ENCODE measurements at places on chromosomes 5 and 9.

DNA sequence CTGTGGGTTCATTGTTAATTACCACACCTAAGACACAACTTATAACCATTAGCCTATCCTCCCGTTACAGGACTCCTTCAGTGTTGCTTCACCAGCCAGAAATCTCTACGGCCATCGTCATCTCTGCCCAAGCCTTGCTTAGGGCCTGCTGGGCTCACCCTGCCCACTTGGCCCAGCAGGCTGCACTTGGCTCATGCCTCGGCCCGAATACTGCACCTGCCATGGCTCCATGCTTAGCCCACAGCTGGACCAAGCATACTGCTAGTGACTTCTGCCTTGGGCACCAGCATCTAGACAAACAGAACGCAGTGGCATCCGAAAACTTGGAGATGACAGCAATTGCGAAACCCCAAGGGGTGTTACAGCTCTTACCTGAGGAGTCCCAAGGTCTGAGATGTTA lies 2336.0 kb upstream of the ACO1 start:
- DNase-seq = no peak

DNA sequence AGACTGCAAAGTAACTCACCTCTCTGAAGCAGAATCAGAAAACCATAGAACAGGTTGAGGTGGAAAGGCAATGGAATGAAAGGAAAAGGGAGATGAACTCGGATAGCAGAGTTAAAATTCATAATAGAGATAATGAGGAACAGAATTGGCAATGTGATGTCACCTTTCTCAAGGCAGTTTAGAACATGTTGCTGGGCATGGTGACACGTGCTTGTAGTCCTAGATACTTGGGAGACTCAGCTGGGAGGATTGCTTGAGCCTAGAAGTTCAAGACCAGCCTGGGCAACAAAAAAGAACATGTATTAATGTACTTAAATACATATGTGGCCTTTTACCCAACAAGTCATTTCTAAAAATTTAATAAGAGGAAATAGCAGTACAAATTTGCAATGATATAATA lies 81.6 kb upstream of the MIER3 start:
- DNase-seq = no peak

DNA sequence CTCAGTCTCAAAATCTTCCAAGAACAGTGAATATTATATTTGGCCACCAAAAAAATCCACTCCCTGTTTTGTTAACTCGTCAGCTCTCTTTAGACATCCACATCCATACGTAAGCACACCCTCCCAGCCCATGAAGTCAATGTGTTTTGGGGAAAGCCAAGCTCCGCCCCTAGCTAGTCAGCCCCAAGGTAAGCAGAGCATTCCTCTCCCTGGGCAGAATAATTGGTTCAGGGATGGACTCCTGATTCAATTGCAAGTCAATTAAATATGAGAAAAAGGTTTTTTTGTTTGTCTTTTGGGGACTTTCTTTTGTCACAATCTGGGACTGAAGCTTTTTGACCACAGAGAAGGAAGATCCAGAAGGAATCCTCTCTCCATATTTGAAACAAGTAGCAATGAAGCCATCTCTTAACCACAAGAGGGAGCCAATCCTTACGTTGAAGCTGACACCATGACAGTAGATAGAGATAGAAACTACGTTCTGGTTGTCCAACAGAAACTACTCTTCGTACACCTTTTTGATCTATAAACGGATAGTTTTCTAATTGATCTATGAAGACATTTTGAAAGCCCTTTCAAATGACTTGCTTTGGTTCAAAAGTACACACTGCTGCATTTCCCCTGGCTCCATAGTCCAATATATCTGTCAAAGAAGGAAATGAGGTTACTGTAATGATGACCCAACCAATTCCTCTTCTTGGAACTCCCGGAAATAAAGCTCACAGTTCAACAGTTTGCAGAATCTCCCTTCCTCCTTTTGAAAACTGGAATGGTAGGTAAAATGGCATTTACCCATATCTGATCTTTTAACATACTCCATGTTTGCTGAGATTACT lies 166.4 kb downstream of the TLE1 start:
- DNase-seq = no peak

DNA sequence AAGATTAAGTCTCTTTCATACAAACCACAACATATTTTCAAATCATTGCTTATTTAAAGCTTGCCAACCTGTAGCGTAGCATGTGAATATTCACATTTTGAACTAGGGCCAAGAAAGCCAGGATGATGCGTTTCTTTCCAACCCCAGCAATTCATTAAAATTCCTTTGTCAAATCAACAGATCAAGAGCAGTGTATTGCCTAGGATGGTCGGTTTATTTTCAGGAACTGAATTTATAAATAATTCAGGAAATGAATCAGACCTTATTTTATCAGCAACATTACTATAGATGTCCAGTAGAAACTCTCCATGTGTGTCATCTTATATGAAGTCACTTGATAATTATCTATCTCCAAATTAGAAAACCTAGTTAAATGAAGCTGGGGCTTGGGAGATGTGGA lies 13.2 kb upstream of the AUH start:
- DNase-seq = no peak

DNA sequence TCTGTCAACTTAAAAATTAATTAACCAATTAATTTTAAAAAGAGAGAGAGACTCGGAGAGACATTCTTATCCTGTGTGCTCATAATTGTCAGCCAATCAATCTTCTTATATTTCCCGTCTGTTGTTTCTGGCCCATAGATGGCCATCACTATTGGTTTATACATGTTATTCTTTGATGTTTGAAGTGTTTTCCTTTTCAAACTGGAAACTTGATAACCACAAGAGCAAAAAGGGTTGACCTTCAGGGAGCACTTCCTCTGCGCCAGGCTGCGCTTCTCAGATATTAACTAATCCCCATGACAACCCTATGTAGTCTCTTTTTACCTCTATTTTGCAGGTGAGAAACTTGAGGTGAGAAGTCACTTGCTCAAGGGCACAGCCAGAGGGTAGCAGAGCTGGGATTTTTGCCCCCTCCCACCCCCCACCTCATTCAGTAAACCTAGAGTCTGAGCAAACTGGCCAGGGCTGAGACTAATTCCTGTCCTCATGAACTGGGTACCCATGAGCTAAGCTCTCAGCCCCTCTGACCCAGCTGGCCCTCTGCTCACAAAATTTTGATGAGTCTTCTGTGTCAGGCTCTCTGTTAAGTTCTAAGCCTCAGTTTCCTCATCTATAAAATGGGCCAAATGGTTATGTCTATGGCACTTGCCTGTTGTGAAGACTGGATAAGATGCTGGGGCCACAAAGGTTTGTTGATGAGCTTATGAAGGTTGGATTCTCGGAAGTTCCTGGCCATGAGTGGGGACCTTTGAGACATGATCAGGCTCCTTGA lies 86.0 kb upstream of the SH3PXD2B start:
- no peak for DNase-seq

- no peak for DNase-seq
Observed at GRCh38 chr9:125446561-125447094, 185.0 kb downstream of the GAPVD1 start.

DNA sequence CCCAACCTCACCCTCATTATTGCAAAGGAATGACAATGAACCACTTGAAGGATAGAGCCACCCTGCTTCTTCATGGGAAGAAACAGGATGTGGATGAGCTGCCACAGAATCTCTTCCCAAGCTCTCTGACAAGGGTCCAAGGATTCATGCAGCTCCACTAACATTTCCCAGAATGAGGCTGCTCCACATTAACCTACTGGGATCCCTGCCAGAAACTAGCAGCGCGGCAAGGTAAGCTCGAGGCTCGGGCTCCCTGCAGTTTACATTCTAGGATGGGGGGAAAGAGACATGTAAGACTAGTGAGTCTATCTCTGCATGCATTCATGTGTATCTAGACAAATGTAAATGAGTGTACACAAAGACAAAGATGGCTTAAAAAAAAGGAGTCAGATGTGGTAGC lies 12.1 kb downstream of the DCAF12 start:
- no peak for DNase-seq

DNA sequence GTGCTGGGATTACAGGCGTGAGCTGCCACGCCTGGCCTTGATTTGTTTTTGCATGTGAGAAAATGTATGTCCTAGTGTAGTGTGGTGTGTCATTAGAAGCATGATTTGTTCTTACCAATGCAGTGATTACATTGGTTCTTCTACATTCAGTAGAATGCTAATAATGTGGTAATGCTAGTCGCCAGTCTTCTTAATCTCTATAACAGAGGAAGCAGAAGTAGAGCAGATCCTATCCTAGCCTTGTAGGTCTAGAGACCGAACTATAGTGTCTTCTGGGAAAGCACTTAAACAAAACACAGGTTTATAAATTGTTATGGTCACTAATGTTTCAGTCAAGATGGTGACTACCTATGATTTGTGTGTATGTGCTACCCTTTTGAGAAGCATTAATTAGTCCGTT lies 197.5 kb upstream of the DMRT1 start:
- DNase-seq = no peak

GRCh38 chr5:56335212-56335611 lies 102.1 kb upstream of the ANKRD55 start:
- DNase-seq = no peak

DNA sequence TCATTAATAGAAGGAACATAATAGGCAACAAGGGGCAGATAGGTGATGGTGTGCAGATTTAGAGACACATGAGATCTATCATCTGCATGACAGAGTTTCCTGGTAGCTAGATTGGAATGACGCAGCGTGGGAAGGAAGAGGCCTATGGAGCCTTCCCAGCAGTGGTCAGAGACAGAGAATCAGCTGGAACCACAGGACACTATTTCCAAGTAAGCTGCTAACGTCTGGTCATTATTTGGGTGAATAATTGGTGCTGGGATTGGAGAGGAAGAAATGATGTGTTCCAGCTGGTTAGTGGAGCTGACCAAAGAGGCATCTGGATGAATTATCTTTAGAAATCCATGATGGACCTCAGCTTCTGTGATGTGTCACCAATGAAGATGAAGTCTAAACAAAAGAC lies 91.2 kb upstream of the PRR16 start:
- no peak for DNase-seq

DNA sequence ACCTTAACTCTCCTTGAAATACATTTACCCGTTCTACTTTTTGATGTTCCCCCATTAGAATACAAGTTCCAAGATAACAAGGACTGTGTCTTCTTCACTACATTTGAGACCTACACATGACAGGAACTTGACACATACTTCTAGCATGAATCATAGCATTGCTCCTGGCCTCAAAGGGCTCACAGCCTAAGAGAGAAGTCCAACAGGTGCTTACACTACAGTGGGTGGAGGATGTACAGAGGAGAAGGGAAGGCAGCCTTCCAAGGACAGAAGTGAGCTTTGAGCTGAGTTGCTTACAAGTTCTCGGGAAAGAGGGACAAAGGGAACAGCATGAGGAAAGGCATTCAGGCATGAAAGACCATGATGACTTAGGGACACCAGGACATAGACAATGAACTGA lies 56.9 kb upstream of the MSX2 start:
- DNase-seq = no peak

- no peak for DNase-seq
Observed at GRCh38 chr5:623531-623930, 11.4 kb downstream of the CEP72 start.

- DNase-seq = no peak
Observed at GRCh38 chr9:7910426-7911020, 110.9 kb upstream of the DMAC1 start.

DNA sequence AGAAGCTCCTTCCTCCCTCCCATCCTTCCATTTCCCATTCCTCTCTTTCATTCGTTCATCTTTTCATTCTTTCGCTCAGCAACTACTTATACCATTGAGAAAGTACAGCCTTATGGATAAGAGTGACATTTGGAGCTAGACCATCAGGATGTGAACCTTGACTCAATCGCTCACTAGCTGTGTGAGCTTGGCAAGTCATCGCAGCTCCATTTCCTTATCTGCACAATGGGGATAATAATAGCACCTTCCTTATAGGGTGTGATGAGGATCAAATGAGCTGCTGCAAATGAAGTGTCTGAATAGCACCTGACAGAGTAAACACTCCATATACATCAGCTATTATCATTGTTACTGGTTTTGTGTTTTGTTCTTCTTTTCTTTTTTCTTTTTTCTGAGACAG lies 28.1 kb upstream of the SYNPO start:
- DNase-seq = no peak

DNA sequence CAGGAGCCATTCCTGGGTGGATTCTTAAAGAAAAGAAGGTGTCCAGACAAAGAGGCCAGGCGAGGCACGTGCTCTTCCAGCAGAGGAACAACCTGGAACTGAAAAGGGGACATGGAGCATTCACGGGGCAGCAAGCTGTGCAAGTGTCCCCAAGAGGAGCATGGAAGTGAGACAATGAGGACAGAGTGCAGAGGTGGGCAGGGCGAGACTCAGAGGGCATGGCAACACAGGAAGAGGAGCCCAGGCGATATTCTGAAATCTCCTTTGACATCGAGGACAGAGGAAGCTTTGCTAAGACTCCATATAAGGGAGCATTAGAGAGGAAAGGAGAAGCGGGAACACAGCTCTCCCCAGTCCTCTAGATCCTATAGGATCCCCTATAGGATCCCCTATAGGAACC lies 29.4 kb upstream of the SPATA31E1 start:
- DNase-seq = no peak
